ENCODE measurements at places on chromosomes 4 and X.

- DNase-seq: no peak
Observed at GRCh38 chrX:107632346-107632745, 4.0 kb downstream of the PRPS1 start.

- no peak for DNase-seq
Observed at GRCh38 chrX:11352296-11352741, 59.1 kb downstream of the AMELX start.

DNA sequence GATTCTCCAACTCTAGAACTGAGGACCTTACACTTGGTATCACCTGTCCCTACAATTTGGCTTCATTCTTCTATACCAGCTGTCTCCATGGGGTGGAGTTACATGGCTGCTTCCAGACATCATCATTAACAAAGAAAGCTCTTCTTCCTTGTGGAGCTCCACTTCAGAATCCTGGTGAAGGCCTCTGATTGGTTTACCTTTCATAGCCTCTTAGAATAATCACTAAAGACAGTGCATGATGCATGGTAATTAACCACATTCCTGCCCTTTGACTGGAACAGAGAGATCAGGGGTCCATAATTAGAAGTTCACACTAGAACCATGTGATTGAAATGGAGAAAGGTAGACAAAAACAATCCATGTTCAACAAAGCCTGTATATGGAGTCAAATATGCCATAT is 112.6 kb upstream of the ZNF827 start:
- no peak for DNase-seq

- DNase-seq: no peak
Observed at GRCh38 chrX:69077895-69078455, 87.3 kb downstream of the PJA1 start.

GRCh38 chr4:18777190-18777930 is 755.8 kb upstream of the LCORL start:
- no peak for DNase-seq

GRCh38 chr4:152579916-152580315 is 44.0 kb upstream of the FBXW7 start:
- DNase-seq: no peak

DNA sequence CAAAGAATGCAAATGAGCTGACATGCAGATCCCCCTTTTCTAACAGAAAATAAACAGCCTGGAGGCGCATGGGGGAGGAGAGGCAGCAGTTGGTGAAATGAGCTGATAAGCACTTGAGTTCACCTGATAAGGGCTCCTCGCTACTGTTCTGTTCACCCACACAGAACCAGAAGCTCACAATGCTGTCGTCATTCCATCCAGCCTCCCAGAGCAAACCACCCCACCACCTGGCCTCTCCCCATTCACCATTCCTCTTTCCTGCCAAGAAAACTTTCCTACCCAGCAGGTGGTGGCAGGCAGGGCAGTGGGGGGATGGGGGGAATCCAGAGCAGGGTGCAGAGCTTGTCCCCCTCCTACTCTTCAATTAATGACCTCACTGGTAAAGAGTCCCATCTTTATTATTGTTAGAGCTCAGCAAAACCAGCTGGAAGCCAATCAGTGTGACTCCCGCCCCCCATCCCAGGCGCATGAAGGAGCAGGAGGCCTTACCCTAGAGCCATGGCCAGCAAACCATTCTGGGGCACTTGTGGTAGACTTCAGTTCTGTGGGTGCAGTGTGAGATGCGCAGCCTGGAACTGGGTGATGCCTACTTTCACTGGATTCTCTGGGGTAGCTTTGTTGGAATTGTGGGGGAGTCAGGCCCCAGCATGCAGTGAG is 350.3 kb downstream of the ZIC3 start:
- no peak for DNase-seq

Measured in activated CD4-positive, alpha-beta T cell treated with anti-CD3 and anti-CD28 coated beads, Interleukin-2, amount 50 U/mL, for 4 hours (primary cell).